ENCODE measurements at places on chromosomes 7 and 10.

GRCh38 chr7:47378728-47379395, 203.0 kb downstream of the TNS3 start:
- no peak for DNase-seq

DNA sequence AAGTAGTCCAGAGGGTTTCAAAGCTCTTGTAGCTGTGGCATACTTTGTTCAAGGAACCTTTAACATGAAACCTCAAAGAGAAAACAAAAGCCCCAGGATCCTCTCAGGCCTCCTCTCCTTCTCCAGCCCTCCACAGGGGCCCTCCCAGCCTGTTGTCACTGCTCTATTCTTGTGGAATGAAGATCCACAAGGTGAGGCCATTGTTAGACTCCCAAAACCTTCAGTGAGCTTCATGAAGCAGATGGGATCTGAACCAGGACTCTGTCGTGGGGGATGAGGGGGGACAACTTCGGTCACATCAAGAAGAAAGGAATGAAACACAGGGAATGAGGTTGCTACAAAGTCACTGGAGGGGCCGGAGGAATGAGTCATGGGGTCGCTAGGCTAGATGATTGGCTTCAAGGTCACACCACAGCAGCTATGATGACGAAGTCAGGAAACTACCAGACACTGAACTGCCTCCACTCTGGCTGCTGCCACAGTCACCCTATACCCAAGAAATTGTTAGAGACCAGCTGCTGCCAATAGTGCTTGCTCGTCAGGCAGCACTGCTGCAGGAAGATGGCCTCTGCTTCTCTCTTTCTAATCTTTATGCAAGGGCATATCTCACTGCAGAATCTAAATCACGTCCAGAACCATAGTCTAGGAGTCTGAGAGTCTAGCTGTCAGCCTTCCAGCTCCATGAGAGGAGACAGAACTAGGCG, 208.8 kb downstream of the HIBADH start:
- no peak for DNase-seq

DNA sequence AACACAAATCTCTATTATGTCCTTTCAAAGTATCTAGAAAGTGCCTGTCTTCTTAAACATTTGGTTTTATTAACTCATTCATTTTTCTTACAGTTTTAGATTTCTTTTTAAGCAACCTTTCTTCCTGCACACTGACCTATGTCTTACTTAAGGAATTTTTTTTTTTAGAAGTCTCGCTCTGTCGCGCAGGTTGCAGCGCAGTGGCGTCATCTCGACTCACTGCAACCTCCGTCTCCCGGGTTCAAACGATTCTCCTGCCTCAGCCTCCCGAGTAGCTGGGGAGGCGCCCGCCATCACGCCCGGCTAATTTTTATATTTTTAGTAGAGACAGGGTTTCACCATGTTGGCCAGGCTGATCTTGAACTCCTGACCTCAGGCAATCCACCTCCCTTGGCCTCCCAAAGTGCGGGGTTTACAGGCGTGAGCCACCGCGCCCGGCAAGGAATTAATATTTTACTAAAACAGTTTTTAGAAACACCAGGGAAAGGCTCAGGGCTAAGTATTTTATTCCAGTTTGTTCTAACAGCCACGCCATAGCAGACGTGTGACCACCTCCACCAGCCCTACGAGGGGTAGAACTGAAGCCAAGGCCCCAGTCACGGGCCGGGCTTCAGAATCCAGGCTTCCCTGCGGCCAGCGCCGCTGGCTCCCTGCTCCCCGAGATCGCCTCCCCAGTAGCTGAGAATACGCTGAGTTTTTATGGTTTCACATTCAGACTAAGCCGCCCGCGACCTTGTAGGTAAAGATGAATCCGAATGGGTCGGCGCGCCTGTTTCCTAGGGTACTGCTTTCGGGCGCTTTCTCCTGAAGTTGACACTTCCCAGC, 941 bp upstream of the LUC7L2 start:
- no peak for DNase-seq

DNA sequence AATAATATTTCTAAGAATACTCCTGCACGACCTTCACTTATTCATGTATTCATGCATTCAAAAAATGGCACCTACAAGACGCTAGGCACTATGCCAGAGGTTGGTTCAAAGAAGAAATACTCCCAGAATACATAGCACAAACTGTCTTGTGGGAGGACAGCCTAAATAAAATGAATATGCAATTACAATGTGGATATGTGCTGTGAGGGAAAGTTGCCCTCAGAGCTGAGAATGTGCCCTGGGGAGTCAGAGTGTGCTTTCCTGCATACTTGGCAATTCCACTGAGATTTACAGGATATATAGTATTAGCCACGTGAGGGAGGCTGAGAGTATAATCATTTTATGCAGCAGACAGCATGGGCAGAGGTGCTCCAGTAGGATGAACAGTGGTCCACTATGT, 872.9 kb downstream of the GRID1 start:
- DNase-seq = no peak

- no peak for DNase-seq
Measured at GRCh38 chr7:74202841-74203556, 6.8 kb upstream of the LAT2 start.

DNA sequence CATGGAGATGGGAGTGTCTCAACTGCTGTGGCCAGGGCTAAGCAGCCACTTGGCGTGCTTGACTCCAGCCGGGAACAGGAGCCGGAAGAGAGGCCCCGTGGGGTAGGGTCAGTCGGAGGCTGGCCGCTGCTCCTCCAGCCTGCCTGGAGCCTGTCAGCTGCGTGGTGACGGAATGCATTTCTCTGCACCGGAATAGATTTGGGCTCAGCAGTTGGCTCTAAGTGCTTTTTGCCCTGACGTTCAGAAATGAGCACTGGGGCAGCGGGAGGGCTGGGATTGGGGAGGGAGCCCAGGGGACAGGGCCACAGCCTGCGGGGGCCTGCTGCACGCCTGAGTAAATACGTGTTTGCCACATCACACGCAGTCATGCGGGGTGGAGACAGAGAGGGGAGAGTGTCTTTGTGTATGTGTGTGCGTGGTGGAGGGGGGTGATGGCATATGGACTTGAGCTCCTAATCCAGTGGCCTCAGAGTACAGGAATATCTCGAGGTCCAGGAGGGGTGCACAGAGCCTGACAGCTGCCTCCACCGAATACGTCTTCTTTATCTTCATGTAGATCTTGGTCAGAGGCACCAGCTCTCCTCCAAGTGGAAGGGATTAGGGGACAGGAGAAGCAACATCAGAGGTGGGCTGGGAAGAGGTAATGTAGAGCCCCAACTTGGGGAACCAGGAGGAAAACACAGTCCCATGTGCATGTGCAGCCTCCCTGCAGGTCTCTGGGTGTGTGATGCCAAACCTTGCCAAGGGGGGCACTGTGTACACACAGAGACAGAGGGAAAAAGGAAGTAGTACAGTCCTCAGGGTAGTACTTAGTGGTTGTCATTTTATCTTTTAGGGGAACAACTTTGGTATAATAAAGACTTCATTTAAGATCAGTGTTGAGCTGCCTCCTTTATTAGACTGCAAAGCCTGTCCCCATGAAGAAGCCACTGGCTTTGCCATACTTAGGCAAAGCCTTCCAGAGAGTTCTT, 151.4 kb downstream of the CDH23 start:
- no peak for DNase-seq

Data from activated T-helper 1 cell treated with anti-CD3 and anti-CD28 coated beads, Interleukin-2, amount 50 U/mL, for 16 hours (primary cell).